ENCODE measurements at places on chromosomes 6 and 20.
A peak's percentile ranks its signal among the peaks of the same experiment; 100 is the strongest.

DNA sequence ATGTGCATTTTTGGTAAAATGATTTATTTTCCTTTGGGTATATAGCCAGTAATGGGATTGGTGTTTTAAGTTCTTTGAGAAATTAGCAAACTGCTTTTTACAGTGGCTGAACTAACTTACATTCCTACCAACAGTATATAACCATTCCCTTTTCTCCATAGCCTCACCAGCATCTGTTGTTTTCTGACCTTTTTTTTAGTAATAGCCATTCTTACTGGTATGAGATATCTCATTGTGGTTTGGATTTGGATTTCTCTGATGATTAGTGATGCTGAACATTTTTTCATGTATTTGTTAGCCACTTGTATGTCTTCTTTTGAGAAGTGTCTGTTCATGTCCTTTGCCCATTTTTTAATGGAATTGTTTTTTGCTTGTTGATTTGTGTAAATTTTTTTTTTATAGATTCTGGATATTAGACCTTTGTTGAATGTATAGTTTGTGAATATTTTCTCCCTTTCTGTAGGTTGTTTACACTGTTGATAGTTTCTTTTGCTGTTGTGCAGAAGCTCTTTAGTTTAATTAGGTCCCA lies 42.3 kb downstream of the STK4 start:
- no peak for DNase-seq

- DNase-seq: peak; percentile 13
Measured at GRCh38 chr6:132598473-132598872, 8.9 kb upstream of the TAAR5 start.

GRCh38 chr6:44679438-44680201 lies 292.1 kb downstream of the CDC5L start:
- no peak for DNase-seq

GRCh38 chr20:33896509-33896908 lies 85.4 kb downstream of the CHMP4B start:
- DNase-seq: no peak

DNA sequence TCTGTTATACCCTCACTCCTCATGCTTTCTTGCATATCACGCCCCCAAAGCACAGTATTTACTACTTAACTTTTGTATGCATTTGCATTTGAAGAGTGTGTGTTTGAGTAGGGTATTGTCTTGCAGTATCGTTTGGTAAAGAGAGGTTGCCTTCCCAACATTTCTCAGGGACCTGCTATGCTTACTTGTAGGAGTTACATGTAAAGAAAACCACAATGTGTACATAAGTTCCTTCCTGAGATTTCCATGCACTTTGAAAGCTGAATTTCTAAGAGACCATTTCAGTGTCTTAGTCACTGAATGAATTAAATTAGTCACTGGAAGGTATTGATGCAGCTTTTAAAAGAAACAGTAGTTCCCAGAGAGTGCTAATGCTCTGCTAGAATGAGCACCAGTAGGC lies 159.3 kb upstream of the LAMA2 start:
- DNase-seq: no peak

GRCh38 chr20:23278172-23278571 lies 72.4 kb upstream of the NXT1 start:
- no peak for DNase-seq

- DNase-seq: no peak
Measured at GRCh38 chr20:64153410-64153809, 10.8 kb upstream of the MYT1 start.

DNA sequence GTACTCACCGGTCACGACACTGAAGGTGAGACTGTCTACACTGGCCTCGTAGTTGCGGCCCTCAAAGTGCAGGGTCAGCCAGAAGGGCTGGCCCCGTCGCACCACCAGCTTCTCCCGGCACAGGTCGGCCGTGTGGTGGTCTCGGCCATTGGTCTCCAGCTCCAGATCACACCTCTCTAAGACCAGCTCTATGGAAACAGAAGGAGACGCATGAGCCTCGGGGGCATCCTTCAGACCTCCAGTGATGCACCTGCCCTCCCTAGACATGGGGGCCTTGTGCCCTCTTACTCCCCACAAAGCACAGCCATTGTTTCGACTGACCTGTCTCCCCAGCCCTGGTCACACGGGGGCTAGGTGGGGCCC lies 3.7 kb downstream of the TGM2 start:
- no peak for DNase-seq

GRCh38 chr20:53608456-53609452 lies 15.1 kb upstream of the ZNF217 start:
- DNase-seq: no peak

DNA sequence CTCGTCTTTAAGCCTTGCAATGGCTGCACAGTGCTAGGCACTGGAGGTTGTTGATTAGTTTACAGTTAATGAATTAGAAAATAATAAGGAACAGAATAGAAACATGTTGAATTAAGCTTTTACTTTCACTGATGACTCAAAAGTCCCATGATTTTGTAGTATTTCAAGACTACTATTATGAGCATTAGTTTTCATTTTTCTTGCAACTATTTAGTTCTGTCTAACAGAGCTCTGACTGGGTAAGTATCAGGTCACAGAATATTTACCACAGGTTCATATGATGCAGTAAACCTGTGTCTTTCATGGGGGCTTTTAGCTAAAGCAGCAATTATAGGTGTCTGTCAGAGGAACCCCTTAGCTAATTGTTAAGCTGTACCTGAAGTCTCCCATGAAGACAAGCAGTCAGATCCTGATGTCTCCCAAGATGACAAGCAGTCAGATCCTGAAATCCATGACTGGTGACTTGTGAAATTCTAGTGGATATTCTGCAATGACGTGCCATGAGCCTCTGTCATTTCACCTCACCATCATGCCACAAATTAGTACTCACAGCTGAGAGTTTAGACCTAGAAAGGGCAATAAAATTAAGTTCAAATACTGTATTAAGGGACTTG lies 8.2 kb upstream of the GPR31 start:
- DNase-seq: no peak

- DNase-seq: no peak
Measured at GRCh38 chr6:29516108-29516507, 28.4 kb upstream of the MAS1L start.

GRCh38 chr6:101747160-101747559 lies 353.7 kb downstream of the GRIK2 start:
- no peak for DNase-seq

GRCh38 chr6:42280966-42281533 lies 63.4 kb upstream of the MRPS10 start:
- no peak for DNase-seq

DNA sequence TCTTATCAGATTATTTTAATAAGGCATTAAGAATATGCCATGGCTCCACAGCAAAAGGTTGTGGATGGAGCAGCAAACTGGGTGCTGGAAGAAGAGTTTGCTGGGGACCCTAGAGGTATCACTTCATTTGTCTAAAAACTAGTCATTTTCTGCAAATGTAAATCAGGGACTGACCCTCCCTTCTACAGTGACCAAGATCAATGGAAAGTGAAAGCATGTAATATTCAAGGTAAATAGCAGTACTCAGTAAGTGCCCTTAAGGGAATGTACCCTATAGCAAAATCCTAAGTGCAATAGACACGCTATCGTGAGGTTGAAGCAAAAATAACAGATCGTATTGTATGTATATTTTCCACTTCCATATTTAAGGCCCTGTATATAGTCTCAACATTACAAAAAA lies 38.7 kb downstream of the TRDN start:
- no peak for DNase-seq

DNA sequence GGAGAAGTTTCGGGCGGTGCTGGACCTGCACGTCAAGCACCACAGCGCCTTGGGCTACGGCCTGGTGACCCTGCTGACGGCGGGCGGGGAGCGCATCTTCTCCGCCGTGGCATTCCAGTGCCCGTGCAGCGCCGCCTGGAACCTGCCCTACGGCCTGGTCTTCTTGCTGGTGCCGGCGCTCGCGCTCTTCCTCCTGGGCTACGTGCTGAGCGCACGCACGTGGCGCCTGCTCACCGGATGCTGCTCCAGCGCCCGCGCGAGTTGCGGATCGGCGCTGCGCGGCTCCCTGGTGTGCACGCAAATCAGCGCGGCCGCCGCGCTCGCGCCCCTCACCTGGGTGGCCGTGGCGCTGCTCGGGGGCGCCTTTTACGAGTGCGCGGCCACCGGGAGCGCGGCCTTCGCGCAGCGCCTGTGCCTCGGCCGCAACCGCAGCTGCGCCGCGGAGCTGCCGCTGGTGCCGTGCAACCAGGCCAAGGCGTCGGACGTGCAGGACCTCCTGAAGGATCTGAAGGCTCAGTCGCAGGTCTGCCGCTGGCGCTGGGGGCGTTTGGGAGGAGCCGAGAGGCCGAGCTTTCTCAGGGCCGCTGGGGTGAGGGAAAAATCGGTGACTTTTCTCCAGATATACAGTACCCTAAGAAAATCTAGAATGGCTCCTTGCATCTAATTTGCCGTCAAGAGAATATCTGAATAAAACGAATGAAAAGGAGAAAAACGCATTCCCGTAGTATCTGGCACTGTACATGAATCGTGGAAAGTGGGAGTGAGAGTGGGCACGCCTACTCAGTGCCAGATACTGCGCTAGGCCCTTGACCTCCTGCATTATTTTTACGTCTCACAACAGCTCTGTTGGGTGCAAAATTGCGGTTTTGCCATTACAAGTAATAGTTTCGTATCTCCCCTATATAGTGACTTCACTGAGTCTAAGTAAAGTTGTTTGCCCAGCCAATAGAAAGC lies 1.0 kb downstream of the CALHM6 start:
- peak; percentile 51 for DNase-seq

DNA sequence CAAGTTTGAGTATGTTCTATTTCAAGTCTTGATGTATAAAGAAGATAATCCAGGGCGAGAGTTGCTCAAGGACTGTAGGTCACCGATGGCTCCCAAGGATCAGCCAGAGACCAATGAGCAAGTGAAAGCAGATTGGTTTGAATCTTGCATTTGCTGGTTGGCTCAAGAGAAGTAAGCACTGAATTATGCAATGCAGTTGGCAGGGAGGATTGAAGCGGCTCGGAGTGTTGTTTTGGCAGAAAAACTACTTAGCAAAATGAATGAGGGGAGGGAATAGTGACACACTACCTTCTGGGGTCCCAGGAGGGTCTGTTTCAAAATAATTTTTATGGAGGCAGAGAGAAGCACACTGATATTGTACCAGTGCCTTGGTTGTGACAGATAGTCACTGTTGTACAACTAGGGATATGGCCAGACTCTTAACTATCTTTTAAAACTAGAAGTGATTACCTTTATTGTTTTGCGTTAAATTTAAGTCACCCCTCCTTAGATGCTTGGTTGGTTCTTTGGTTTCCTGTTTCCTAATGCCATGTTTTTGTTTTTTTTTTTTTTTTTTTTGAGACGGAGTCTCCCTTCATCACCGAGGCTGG lies 15.7 kb downstream of the SASH1 start:
- DNase-seq: no peak

- no peak for DNase-seq
Measured at GRCh38 chr6:16134430-16134829, 5.5 kb downstream of the MYLIP start.

DNA sequence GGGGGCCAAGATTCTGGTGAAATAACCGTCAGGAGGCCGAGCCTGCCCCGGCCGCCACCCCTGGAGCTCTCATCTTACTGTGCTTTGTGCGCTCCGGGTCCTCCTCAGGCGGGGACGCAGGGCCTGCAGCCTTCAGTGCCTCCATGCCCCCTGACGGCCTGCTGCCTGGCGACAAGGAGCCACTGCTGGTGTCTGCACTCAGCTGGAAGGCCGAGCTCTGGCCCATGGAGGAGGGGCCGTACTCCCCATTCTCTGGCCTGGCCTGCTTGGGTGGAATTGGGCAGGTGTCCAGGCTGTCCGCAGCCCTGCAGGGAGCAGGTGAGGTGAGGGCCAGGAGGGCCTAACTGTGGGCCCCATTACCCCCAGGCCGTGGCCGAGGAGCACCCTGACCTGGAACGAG lies 5.3 kb downstream of the ZNF512B start:
- DNase-seq: no peak

DNA sequence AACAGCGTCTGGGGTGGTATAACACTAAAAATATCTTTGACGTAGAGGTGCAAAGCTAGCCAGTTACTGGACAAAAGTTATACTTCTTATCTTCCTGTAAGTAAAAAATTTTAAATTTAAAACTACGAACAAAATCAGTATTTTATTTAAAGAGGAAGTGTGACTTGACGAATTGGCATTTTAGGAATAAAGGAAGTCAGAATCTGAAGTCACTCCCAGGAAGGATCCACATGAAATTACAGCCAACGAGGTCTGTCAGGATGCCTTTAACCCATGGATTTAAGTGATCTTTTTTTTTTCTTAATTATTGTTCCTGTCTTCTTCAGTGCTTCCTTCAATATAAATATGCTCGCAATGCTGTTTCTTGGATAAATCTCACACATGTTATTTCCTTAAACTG lies 27.2 kb upstream of the SNX9 start:
- no peak for DNase-seq

DNA sequence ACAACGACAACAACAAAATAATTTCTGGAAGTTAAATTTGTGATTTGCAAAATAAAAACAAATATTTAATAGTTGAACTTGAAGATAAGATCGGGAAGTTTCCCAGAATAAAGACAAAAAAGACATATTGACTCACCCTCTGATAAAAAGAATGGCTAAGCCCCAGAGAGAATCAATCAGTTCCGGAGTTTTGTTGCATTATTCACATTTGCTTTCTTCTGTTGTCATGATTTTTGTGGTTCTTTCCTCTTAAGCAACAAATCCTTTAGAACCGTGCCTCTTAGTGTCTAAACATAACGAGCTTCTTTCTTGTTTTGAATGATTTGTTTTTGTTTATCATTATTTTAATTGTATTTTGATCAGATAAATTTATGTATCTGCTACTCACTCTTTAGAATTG lies 337.7 kb upstream of the PRND start:
- no peak for DNase-seq

DNA sequence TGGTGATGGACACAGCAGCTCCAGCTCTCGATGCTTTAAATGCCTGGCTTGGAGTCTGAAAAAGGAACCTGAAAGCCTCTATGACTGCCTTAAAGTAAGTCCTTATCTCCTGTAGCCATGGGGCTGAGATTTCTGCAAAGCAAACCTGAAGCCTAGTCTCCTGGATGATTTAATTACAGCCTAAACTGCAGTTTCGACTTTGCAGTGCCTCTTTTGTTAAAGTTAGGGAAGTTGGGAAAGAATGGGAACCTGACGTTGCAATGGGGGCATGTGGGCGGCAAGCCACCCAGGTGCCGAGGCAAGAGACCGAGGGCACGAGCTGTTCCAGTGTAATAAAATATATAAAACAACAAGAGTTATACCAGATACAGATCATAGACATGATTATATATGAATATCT lies 11.7 kb upstream of the TCFL5 start:
- no peak for DNase-seq

- DNase-seq: no peak
Measured at GRCh38 chr20:63751471-63752271, 12.1 kb downstream of the SLC2A4RG start.

- peak; percentile 12 for DNase-seq
Measured at GRCh38 chr6:79269877-79270276, 35.4 kb upstream of the HMGN3 start.

- no peak for DNase-seq
Measured at GRCh38 chr20:23186808-23187207, 100.7 kb upstream of the CD93 start.
